Hindlimb muscle (tissue), 1 donor: ENCODE measurements at places on chromosomes 13 and 19.

DNA sequence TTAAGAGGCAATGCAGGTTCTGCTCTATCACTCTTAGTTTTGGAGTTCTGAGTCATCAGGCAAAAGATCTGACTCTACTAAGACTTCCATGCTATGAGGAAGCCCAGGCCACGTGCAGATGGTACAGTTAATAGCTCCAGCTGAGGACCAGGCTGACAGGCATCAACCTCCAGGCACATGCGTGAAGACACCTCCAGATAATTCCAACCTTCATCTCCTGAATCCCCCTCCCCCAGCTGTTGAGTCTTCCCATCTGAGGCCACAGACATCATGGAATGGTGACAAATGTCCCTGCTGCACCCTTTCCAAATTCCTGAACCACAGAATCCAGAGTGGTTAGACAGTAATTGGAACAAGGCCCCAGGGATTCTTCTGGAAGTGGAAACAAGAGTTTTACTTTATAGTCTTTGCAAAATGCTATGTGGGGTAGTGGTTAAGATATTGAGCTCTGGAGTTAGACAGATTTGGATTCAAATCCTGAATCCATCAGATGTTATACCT lies 183.8 kb downstream of the KLF5 start:
- DNase-seq, result no peak

GRCh38 chr13:48431431-48431830 lies 18.5 kb upstream of the LPAR6 start:
- DNase-seq, result no peak

DNA sequence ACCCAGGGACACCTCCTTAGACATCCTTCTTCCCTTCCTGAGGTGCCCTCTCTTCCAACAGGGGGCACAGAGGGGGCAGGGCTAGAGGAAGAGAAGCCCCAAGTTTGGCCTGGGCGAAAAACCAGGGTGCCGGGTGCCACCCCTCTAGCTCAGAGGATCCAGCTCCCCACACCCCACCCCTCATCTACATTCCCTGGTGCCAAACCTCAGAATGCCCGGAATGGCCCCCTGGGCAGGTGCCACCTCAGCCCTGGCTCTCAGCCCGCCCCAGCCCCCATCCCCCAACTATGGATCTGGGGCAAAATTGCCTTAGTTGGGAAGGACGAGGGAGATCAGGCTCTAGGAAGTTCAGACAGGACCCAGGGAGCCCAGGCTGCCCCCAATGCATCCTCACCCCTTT lies 2.0 kb downstream of the CNN1 start:
- no peak for DNase-seq

GRCh38 chr19:7521551-7522071 lies 813 bp upstream of the MCOLN1 start:
- no peak for DNase-seq

DNA sequence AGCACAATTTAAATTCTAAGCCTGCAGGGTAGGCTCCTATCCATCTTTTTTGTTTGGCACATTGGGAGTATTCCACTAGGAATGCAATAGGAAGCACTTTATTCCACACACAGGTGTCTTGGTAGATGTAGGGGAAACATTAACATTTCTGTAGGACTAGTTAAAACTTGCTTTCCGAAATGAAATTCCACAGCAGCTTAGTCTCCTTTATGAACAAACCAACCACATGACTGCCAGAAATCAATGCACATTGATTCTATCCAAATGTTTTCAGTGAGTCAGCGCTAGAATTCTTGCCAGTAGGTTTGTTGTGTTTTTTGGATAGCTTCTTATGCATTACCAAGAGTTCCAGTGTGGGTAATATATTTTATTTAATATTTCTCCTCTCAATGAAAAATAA lies 207.9 kb upstream of the CSNK1A1L start:
- peak; percentile 81 for DNase-seq

DNA sequence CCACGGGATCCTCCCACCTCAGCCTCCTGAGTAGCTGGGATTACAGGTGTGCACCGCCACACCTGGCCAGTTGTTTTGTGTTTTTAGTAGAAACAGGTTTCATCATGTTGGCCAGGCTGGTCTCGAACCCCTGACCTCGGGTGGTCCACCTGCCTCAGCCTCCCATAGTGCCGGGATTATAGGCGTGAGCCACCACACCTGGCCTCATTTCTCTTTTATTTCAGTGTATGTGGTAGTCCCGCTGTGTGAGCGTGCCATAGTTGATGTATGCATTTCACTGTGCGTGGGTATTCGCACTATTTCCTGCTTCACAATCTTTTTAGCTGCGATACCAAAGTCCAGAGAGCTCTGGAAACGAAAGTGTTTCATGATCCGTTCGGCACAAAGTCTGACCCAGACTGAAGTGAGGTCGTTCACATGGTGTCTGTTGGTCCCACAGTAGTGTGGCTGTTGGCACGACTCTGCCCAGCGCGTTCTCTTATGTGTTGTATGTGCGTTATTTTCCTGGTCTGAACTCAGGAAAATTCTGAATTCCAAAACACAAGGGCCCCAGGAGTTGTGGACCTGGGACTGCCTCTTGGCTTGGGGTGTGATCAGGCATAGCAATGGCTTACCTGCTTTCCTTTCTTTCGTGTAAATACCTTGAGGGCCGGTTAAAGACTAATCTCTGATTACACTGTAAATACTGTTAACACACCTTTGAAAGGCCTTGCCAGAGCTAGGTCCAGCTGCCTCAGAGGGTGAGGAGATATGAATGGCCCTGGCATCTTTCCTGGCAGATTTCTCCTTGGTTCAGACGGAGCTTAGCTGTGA lies 8.6 kb downstream of the EPN1 start:
- DNase-seq, result no peak

DNA sequence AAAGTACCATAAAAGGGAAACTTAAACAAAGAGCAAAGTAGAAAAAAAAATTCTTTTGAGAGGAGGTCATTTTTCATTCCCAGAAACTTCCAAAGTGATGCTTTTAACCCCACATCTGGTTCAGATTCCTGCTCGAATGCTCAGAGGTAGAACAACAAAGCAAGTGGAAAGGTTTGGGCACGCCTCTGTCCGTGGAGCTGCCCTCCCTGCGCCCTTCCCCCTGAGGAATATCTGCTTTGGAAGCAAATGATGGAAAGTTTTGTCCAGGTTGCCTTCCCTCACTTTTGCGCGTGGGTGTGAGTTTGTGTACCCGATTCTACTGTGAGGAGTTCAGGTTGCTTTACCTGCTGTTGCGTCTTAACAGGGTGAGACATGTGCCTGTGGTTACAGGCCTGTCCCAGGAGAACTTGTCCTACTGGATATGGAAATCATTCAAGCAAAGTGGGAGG lies 110.2 kb downstream of the KLF5 start:
- DNase-seq, result no peak

DNA sequence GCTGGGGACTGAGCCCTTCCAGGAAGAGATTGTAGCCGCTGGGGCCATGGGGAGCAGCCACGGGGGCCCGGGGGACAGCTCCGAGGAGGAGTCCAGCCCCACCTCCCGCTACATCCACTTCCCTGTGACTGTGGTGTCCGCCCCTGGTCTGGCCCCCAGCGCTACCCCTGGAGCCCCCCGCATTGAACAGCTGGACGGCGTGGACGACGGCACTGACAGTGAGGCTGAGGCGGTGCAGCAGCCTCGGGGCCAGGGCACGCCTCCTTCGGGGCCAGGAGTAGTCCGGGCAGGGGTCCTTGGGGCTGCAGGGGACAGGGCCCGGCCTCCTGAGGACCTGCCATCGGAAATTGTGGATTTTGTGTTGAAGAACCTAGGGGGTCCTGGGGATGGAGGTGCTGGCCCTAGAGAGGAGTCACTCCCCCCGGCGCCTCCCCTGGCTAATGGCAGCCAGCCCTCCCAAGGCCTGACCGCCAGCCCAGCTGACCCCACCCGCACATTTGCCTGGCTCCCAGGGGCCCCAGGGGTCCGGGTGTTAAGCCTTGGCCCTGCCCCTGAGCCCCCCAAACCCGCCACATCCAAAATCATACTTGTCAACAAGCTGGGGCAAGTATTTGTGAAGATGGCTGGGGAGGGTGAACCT lies 9.6 kb downstream of the IGFLR1 start:
- DNase-seq, result no peak

DNA sequence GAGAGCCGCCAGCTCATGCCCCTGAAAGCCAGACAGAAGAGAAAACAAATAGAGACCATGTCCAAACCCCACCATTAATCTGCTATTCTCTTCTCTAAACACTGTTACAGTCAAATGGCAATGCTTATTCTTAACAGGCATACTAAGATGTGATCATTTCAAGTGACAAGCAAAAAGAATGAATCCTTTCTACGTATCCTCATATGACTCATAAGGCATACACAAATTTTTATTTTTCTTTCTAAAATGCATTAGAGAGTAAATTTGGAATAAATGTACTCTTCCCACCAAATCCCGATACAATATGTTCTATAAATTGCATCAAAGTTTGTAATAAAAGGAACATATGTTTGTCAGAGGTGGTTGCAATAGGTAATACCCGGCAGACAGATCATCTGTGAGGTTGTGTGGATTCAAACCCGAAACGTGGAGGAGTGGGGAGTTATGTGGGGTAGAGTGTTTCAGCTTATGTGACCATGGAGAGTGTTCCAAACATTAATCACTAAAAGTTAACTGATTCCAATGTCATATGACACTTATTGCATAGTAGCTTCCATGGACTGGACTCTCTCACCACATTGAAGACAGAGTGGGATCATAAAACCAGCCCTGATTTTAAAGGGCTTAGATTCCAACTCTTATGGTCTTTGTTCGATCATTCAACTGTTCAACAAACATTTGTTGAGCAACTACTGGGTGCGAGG lies 213.1 kb downstream of the DCLK1 start:
- no peak for DNase-seq

DNA sequence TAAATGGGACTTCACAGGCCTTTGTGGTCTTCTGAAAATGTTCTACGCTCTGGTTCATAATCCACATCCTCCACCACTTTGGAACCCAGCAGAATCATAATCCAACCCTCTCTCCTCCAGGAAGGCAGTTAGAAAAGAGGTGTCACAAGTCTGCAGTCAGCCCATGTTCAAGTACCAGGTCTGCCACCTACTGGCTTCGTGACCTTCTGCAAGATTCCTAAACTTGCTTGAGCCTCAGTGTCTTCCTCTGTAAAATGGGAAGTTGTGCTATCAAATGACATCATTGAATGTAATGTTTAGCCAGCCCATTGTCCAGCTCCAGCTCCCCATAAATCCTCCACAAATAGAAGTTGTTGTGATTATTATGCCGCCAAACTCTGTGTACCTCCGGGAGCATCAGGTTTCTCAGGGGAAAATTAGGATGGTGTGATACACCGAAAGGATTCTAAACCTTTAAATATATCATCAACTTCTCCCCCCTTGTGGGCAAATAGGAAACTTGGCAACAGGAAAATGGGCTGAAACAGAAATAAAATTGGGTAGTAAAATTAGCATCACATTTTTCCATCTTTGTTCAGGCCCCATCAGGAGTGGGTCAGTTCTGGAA lies 109.7 kb downstream of the NUFIP1 start:
- no peak for DNase-seq

- DNase-seq, result no peak
Observed at GRCh38 chr13:55516610-55517009, 1624.1 kb upstream of the PRR20A start.

DNA sequence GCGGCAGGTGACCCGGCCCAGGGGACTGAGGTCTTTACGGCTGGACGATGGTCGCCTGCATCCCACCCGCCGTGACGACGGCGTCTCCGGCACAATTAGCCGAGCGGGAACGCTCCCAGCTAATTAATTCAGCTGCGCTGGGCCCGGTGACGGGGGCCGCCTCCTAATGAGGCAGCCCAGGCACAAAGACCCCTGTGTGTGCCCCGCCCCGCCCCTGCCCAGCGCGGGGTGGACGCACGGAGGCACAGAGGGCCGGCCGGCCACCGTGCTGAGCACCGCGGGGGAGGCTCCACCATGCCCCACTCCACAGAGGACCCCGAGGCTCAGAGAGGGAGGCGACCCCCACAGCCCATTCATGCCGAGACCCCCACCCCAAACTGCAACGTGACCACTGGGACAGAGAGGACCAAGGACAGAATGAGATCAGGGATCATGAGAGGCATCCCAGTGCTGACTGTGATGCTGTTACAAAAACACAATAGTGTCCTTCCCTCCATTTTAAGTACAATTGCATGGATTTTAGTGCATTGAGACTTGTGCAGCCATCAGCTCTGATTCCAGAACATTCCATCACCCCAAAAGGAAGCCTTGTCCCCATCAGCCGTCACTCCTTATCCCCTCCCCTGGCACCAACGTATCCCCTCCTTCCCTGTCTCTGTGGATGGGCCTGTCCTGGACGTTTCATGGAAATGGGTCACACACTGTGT lies 17.0 kb downstream of the EFNA2 start:
- DNase-seq, result no peak

DNA sequence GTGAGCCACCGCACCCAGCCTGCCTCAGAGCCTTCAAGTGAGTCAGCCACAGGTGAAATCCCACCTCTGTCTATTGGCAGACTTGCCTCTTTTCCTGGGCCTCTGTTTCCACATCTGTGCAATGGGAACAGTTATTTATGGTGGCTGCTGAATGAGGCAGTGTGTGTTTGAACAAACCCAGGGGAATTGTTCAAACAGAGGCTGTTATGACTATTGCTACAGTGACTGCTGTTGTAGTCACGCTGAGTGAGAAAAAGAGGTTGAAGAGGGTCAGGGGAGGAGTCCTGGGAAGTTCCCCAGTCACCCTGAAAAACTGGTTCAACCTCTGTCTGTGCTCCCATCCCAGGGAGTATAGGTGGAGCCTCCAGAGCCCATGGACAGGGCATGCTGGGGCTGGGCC lies at the start of gene CEACAM19:
Gene CEACAM19, plus strand, starts transcription at position 83 of the 400 bp plus-strand sequence. CDS start 450 bp downstream, outside the sequence.
- no peak for DNase-seq

DNA sequence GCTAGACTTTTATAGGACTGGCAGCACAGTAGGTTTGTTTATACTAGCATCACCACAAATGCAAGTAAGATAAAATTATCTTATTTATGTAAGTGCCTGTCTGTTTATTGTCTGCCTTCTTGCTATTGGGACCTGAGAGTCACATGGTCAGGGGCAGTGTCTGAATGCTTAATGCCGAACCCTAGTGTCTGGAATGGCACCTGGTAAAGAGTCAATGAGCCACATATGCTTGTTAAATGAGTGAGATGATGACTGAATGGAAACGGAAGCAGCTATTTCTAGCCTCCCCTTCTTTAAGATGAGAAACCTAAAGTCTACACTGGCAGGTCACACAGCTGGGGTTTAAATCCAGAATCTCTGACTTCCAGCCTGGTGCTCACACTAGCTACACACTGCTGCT lies 92.2 kb downstream of the STOML3 start:
- DNase-seq, result no peak

DNA sequence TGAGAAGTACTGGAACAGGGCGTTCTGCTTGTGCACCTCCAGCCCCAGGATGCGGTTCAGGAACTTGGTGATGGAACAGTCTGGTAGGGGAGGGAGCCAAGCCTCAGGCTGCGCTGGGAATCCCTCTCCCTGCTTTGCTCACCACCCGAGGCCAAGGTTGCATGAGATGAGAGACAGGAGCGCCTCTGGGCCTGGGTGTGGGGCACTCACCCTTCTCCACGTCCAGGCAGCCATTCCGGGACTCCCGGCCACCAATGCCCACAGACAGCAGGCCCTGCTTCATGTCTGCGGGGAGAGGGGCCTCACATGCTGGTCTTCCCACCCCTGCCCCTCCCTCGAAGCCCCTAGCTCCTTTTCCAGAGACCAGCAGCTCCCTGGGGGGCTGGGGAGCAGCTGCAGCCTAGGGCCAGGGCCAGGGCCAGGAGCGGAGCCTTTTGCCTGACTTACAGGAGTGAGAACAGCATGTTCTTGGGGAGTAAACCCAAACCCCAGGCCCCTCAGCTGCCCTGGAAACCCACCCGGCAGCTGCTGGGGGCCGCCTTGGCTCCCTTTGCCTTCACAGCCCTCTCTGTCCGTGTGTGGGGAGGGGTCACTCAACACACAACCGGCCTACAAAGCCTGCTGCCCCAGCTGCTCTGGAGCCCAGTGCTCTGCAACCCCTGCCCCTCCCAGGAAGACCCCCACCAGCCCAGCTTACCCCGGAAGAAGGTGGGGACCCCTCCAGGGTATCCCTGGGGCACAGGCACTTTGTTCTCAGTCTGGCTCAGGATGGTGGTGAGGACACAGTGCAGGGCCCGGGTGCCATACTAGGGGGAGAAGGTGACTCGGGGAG lies 7.2 kb downstream of the GPX4 start:
- no peak for DNase-seq
